GM03348 (cell line): ENCODE measurements at places on chromosomes 3 and 15.

- no peak for DNase-seq
Observed at GRCh38 chr3:52596658-52597265, 60.4 kb downstream of the UQCC5 start.

- no peak for DNase-seq
Observed at GRCh38 chr15:52290329-52290728, 5.3 kb downstream of the MYO5C start.

DNA sequence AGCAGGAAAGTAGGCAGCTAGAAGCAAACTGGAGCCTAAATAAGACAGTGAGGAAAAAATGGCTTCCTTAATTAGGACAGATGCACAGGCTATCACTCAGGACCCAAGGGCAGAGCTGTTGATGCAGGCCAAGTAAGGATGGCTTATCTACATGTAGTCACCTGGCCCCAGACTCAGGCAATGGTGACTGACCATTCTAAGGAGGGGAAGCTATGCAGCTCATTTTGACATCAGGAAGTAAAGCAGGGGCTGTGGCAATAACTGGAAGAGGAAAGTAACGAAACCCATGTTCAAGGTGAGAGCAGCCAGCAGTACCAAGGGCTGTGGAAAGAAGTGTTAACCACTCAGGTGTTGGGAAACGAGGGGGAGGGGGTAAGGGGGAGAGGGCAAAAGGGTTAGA lies 16.2 kb downstream of the ACAD11 start:
- DNase-seq: no peak

DNA sequence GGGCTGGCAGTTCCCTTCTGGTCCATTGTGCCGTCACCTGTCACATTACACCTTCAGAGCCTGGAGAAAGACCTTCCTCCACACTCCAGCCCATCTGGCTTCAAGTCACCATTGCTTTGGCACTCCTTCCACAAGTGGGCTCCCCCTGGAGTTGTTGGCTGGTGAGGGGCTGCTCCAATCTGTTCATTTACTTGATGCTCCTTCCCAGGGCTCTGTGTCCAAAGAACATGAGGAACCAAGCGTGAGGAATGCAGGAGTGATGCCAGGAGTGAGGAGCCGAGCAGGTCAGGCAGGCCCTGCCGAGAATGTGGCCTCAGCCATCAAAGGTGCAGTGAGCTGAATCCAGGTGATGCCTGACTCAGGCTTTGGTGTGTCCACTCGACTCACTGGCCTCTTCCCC lies 57.2 kb downstream of the OXNAD1 start:
- DNase-seq: no peak

DNA sequence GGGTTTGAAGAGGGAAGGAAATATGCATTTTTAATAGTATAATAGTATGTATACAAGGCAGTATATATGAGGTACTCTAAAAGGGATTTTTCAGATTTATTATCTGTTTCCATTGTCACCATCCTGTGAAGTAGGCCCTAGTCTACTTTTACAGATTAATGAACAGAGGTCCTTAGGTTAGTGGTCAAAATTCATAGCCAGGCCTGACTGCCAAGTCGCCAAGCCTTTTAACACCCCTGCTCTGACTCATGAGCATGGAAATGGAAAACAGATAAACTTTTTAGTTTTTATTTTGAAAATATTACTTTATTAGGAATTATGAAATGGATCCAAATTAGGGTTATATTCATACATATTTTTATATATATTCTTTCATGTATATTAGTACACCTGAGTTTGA lies 146.9 kb downstream of the BBX start:
- no peak for DNase-seq

- DNase-seq: no peak
Observed at GRCh38 chr15:98455904-98456303, 192.4 kb upstream of the IGF1R start.

- DNase-seq: no peak
Observed at GRCh38 chr3:3305841-3306240, 126.3 kb upstream of the CRBN start.

- DNase-seq: no peak
Observed at GRCh38 chr3:75136100-75136897, 521.8 kb upstream of the CNTN3 start.

GRCh38 chr3:50352781-50353180 lies 2.1 kb downstream of the CYB561D2 start:
- no peak for DNase-seq

- no peak for DNase-seq
Observed at GRCh38 chr15:67809441-67809840, 15.9 kb upstream of the SKOR1 start.
